ENCODE measurements at places on chromosomes 1 and 21.

DNA sequence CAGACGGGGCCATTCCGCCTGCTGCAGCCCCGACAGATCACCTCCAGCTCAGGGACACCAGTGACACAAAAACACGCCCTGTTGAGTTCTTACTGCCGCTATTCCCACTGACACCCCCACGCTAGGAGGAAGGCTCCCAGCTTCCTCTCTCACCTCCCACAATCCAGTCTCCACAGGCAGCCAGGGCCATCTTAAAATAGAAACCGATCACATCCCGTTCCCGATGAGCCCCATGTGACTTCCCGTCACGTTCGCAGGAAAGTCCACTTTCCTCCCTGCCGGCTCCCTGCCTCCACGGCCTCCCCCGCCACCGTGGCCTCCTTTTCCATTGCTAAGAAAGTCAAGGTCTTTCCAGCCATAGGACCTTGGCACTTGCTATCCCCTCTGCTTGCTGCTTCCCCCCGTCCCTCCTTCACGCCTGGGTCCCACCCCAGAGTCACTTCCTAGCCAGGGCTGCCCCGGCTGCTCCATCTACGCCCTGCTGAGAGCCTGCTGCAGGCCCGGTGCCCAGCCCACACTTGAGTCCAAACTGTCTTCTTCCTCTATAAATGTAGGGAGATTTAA lies 24.0 kb upstream of the DDOST start:
- no peak for DNase-seq

DNA sequence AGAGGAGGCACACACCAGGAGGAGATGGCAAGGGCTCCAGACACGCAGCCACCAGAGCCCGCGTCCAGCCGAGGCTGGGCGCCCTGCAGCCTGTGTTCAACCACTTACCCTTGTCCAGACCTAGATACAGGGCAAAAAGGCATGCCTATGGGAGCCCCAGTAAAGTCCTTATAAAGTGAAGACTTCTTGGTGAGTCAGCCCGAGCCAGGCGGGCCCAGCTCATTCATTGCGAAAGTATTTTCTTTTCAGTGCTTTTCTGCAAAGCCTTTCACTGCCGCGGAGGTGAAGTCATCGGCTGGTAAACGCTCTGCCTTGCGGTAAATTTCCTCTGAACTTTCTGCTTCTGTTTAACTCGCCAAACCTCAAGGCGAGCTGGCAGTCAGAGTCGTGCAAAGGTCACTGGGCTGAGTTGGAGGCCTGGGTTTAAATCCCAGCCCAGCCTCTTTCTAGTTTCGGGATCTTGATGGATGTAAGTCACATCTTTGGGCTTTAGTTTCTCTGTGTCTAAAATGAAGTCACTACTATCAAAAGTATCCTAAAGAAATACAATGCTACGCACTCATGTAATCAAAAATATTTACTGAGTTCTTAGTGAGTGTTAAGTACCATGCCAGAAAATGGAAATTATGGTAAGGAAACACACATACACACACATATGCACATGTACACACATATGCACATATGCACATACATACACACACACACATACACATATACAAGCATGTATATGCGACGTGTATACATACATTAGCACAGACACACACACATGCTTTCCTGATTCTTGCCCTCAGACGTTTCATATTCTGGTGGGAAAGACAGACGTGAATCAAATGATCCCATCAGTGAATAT lies 54.7 kb upstream of the IFFO2 start:
- peak; percentile 52 for DNase-seq

- DNase-seq: no peak
Observed at GRCh38 chr1:178102218-178102617, 8.3 kb downstream of the RASAL2 start.

DNA sequence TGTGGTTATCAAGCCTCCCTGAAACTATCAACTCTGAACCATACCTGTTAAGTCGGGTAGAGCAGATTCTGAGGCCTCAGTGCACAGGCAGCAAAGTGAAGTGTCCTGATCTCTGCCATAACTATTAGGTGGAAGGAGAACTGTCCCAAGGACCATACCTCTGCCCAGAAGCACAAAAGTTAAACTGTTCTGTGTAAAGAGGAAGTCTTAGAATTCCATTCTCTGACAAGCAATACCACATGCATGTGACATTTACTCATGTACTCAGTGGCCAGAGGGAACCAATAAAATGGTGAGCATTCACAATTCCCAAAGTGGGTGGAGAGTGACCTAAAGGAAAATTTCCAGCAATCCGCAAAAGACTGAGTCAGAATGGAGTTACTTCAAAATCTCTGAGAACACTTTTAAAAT lies 61.0 kb downstream of the TOR3A start:
- DNase-seq: no peak

- DNase-seq: no peak
Observed at GRCh38 chr1:243367314-243367713, 111.5 kb downstream of the SDCCAG8 start.

DNA sequence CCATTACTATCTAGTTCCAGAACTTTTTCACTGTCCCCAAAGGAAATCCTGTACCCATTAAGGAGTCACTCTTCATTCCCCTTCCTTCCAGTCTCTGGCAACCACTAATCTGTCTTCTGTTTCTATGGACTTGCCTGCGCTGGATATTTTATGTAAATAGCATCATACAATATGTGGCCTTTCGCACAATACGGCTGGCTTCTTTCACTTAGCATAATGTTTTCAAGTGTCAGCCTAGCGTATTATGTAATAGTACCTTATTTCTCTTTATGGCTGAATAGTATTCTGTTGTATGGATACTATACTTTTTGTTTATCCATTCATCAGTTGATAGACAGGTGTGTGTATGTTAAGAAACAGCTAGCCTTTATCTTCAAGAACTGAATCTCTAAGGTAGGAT lies 14.3 kb downstream of the ATF3 start:
- DNase-seq: no peak

DNA sequence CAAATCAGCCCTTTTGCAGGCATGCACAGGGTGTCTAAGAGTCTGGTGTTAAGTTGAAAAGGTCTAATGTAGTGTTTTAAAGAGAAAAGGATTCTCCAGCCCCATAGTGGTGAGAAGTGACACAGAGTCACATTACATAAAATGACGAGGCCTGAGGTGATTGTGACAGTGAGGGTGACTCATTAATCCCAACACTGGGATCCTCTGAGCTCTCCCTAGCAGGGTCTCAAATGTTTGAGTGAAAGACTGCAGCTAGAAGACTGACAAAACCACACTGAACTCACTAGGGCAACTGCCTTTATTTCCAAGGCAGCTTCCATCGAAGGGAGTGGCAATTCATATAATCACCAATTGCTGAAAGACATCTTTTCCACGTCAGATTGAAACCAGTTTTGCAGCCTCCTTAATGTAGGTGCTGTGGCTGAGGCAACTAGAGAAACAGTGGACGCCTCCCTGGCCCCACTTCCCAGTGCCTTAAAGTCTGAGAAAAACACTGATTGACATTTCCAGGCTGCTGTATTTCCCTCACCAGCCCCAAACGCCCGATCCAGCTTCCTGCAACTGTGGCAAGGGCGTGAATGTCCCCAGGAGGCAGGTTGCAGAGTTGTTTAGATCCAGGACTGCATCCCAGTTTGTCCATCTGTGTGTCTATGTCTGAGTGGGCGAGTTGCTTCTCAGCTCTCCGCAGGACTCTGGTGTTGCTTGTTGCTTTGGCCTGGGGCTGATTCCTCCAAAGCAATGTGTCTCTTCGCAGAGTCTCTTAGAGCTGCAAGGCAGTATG lies 81.4 kb downstream of the RUNX1 start:
- DNase-seq: no peak

- no peak for DNase-seq
Observed at GRCh38 chr1:171346881-171347280, 32.9 kb downstream of the FMO4 start.

DNA sequence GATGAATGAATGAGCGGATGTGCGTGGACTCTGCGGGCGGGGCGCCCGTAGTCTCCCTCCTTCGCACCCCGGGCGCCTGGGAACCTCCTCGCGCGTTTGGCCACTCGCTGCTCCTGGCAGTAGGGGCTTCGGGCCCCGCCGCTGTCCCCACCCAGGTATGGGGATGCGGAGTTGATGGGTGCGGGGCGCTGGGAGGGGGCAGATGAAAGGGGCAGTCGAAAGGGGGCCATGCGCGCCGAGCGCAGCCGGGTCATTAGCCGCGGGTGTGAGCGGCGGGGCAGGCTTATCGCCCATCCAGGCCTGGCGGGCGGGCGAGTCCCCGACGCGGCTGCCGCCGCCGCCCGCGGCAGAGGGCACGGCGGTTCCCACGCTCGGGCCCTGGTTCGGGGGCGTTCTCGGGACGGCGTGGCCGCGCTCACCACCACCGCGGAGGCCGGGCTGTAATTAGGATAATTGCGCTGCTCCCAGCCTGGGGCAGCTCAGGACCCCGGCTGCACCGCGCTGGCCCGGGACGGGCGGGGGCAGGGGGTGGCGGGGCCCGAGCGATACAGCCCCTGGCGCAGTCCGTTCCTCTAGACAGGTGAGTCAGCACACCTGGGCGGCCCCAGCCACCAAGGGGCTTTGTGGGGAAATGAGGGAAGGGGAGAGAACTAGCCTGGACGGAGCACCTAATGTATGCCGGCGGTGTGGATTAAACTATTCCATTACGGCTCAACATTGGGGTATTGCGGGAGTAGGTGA lies 22.1 kb upstream of the CITED4 start:
- DNase-seq: no peak

- no peak for DNase-seq
Observed at GRCh38 chr1:246279402-246279801, 227.7 kb downstream of the SMYD3 start.

DNA sequence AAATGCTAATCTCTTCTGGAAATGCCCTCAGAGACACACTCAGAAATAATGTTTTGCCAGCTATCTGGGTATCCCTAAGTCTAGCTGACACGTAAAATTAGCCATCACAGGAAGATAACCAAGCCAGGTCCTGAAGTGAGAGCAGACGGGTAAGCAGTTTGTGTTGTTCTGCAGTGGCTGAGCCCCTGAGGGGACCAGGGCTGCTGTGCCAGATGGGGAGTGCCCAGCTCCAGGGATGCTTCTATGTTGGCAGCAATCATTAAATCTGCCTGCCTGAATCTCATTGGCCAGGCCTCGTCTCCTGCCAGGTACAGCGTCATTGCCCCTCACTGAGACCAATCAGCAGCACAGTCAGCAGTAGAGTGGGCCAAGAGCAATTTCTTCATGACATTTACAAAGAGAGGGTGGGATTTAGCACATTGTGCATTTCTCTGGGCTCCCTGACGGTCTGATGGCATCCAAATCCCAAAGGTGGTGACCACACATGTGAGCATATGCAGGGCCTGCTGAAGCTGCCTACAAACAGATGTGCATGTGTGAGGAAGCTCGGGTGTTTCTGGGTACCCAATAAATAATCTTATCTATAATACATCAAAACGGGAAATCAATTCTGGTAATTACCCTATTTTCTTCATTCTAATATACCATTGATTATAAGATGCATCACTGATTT lies 58.7 kb upstream of the LRRN2 start:
- no peak for DNase-seq

DNA sequence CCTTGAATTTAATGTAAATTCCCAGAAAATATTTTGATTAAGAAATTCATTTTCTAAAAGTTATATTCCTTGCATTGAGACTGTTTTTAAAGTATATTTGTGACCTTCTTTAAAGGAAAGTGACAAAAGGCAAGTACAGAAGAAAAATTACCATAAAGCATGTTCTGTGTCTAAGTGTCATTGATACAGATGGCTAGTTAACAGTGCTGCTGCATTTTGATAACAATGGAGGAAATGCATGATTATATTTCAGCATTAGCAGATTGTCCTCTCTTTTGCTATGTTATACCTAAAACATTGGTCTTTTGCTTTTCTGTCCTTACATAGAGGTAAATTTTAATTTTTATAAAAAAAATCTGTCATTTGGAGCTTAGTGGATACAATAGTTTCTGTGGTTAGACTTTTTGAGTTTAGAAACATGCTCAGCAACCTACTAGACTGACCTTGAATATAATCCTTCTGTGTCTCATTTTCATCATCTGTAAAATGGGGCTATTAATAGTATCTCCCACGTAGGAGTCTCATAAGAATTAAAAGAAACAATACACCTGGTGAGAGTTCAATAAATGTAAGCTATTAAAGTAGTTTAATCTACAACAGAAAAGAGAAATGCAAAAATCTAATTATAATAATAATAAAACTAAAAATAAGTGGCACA lies 51.1 kb upstream of the RGS21 start:
- DNase-seq: no peak

DNA sequence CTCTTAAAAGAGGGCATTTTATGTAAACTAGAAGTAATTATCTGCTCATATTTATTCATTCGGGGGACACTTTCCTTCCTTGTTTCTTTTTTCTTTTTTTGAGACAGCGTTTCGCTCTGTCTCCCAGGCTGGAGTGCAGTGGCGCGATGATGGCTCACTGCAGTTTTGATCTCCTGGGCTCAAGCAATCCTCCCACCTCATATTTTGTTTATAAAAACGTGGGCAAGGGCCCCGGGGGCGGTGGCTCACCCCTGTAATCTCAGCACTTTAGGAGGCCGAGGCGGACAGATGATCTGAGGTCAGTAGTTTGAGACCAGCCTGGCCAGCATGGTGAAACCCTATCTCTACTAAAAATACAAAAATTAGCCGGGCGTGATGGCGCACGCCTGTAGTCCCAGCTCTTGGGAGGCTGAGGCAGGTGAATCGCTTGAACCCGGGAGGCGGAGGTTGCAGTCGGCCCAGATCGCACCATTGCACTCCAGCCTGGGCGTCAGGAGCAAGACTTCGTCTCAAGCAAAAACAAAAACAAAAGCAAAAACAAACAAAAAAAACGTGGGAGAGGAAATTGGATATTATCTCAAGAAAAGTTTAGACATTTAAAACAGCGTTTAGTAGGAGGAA lies 926 bp upstream of the DFFA start:
- DNase-seq: no peak

GRCh38 chr1:17139637-17140036 lies 20.4 kb upstream of the PADI2 start:
- DNase-seq: no peak

- peak; percentile 11 for DNase-seq
Observed at GRCh38 chr1:48776393-48777218, at the start of gene BEND5. BEND5 (minus strand) TSS chr1:48776891; CDS start chr1:48776831, 60 bp downstream.

GRCh38 chr21:36297938-36298572 lies 21.9 kb upstream of the MORC3 start:
- DNase-seq: no peak

GRCh38 chr1:247281001-247281574 lies 25.2 kb downstream of the VN1R5 start:
- DNase-seq: no peak

DNA sequence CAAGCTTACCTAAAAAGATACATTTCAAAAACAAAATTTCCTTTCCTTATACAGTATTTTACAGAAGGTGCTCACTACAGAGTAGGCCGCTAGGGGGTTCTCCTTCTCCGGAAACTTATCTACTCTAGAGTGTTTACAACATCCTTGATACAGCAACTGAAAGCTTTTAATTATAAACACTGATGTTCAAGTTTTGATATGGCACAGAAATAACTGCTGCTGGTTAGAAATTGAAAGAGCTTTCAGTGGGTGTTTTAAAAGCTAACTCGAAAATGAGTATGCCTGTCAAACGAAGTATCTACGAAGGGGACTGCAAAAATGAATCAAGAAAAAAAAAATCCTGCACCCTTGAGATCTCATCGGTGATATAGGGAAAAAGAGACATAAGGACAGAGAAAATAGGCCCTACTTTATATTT lies 1.0 kb downstream of the YOD1 start:
- DNase-seq: no peak

GRCh38 chr1:202067188-202067974 lies 55.3 kb upstream of the GPR37L1 start:
- DNase-seq: no peak
